Activated CD4-positive, alpha-beta memory T cell treated with anti-CD3 and anti-CD28 coated beads, Interleukin-2, amount 10 ng/mL, durations not matched to agents 7 days and 5 days (primary cell): ENCODE measurements at places on chromosomes 16 and 17. TPM values are rescaled to one million over a fixed set of nuclear protein-coding genes. Genes with fewer than 3 reads are reported as not detected.

GRCh38 chr17:61150686-61151299 lies 248.8 kb upstream of the TBX2 start:
- DNase-seq = no peak

The GLG1 gene
- total RNA-seq = 130 TPM

DNA sequence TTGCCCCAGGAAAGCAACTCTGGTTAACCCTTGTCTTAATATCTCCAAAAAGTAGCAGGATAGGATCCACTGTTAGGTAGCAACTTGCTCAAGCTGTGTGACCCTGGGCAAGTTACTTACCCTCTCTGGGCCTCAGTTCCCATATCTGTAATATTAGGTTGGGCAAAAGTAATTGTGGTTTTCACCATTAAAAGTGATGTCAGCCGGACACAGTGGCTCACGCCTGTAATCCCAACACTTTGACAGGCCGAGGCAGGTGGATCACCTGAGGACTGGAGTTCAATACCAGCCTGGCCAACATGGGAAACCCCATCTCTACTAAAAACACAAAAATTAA lies 179.3 kb downstream of the FOXL1 start:
- DNase-seq = no peak

DNA sequence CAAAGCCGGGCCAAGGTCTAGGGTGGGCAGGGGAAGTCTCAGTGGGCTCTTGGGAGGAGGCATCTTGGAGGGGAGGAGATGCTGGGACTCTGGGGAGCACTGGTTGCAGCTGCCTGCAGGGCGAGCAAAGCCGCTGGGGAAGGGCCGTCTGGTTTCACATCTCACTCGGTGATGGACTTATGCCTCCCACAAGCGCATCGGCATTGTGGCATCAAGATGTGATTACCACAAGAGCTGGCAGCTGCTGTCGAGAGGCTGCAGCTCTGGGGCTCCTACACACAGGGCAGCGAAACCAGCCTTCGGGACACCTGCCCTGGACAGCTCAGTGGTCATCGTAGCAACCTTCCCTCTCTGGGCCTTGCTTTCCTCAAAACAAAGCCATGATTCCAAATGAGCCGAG lies 3.1 kb upstream of the KCNJ12 start:
- DNase-seq = no peak

- no peak for DNase-seq
Observed at GRCh38 chr16:81600275-81600674, 155.7 kb downstream of the CMIP start.

DNA sequence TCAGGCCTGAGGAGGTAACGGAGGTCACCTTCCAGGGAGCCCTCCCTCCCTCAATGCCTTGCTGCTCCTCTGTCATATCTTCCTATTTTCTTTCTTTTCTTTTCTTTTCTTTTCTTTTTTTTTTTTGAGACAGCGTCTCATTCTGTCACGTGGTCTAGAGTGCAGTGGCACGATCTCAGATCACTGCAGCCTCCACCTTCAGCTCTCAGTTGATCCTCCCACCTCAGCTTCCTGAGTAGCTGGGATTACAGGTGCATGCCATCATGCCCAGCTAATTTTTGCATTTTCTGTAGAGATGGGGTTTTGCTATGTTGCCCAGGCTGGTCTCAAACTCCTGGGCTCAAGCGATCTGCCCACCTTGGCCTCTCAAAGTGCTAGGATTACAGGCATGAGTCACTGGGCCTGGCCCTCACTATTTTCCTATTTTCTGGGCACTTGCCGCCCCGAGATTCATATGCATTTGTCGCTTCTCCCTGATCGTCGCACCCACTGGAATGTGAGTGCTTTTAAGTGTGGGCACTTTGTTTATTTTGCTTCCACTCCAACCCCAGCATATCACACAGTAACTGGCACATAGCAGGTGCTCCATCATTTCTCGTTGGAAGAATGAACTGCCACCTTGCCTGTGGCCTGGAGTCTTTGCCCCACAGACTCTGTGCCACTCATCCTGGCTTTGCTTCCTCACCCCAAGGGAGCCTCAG lies 31.7 kb downstream of the CPNE2 start:
- no peak for DNase-seq

DNA sequence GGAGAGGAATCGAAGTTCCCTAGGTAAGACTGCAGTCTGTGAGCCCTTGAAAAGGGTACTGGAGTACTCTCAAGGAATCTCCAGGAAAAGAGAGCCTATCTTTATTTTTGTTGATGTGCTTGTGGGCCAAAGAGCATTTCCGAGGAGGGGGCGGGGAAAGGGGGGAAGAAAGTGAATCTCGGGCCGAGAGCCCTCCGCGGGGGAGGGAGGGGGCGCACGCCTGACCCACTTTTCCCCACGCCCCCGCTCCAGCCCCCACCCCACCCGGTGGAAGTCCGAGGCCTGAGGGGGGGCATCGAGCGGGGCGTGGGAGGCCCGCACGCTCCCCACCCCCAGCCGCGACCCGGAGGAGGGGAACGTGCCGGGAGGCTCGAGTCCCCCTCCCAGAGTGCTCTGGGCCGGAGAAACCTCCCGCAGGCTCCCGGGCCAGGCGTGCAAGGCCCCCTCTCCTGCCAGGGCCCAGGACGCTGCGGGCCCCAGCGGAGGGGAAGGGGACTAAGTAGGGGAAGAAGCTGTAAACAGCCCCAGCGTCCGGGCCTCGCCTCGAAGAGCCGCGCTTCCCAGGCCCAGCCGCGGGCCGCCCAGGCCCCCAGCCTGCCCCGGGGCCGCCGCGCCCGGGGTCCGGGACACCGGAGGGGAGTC lies 444 bp downstream of the HELZ start:
- peak; percentile 24 for DNase-seq

The ZNF205 gene
- total RNA-seq = not detected

DNA sequence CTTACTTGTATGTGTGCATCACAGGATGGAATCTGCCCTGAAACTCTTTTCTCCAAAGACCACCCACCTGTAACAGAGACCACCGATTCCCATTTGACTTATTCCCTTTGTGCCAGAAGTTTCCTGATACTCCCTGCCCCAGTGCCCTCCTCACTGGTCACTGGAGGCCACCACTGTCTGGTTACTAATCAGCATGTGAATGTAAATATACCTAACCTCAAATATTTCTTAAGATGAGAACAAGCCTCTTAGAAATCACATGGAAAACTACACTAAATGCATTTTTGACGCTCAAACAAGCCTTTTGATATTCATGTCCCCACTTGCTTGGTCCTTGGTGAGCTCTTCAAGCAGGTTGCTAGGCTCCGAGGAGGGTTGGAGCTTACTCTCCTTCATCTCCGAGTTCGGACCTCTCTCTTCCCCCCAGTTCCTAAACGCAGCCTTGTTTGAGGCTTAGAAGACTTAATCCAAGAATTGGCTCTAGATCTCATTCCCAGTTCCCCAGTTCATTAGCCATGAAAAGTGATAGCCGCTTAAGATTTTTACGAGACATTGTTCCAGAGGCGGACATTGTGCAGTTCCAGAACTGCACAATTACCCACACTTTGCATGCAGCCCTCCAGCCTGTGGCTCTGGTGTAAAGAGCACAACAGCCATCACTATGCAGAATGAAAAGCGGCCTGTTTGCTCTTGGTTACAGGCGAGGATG lies 579.2 kb upstream of the PSMD7 start:
- DNase-seq = no peak

DNA sequence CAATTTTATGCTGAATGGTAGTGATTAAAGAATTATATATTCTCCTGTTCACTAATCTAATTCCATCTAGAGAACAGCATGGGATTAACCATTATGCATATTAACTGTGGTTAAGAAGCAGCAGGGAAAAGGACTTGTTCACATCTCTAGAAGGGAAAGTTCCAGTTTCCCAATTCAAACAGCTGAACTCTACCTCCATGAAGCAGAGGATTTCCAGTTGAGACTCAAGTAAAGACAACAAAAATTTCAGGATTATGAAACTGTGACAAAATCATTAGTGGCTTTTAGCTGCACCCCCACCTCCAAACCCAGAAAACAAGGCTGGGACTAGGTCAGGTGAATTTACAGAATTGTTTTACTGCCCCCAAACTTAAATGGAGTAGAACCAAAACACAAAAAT lies 73.6 kb downstream of the USP32 start:
- DNase-seq = no peak

The NPIPA8 gene
- total RNA-seq = not detected

The LRRC46 gene
- total RNA-seq = 0.45 TPM

DNA sequence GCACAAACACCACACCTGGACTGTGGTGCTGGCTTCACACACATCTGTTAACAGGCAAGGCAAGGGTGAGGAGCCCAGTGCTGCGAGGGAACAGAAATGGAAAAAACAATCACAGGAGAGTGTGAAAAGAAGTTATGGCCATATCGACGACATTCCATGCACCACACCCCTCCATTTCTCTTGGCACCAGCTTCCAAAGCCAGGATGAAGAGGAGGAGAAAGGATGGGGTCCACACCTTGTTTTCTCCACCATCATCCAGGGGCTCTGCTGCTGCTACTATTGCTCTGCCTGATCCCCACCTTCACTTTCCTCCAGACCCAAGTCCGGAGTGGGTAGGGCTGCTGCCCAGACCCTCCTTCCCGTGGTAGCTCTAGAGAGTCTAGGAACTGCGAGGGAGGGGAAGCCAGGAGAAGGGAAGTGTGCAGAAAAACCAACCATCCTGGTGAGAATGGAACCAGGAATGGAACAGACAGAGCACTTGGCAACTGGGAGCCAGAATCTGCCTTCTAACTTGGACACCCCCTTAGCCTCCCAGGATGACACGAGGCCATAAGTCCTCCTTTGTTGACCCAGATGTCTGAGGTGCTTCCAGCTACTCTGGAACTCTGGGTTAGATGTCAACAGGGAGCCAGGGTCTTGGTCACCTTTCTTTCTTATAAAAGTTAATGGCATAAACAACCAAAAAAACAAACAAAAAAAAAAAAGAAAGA lies 1.2 kb upstream of the PROCA1 start:
- no peak for DNase-seq

GRCh38 chr16:65123396-65124211 lies 1.7 kb upstream of the CDH11 start:
- DNase-seq = no peak

The CSF3 gene
- total RNA-seq = not detected

GRCh38 chr17:47388825-47389224 lies 65.1 kb downstream of the EFCAB13 start:
- no peak for DNase-seq

- no peak for DNase-seq
Observed at GRCh38 chr16:14111713-14112538, 40.8 kb downstream of the MRTFB start.

DNA sequence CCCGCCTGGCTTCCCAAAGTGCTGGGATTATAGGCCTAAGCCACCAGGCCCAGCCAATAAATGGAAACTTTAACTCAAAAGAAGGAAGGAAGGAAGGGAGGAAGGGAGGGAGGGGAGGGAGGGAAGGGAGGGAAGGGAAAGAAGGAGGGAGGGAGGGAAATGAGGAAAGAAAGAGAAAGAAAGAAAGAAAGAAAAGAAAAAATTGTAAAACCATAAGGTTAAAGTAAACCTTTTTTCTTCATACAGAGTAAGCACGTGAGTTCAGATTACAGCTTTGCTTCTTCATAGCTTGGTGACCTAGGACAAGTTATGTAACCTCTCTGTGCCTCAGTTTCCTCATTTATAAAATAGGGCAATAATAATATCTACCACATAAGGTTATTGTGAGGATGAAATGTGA lies 26.0 kb downstream of the LRRC37B start:
- no peak for DNase-seq

- no peak for DNase-seq
Observed at GRCh38 chr16:85173146-85173980, 61.1 kb upstream of the CIBAR2 start.

- no peak for DNase-seq
Observed at GRCh38 chr17:62819511-62820221, 11.6 kb upstream of the MARCHF10 start.

GRCh38 chr17:79983456-79983855 lies 52.2 kb downstream of the TBC1D16 start:
- DNase-seq = no peak

The DNAH2 gene
- not detected for total RNA-seq

- DNase-seq = peak; percentile 63
Observed at GRCh38 chr16:4306470-4307214, 9.2 kb upstream of the GLIS2 start.

GRCh38 chr17:76888661-76889060 lies 20.5 kb downstream of the MGAT5B start:
- no peak for DNase-seq

DNA sequence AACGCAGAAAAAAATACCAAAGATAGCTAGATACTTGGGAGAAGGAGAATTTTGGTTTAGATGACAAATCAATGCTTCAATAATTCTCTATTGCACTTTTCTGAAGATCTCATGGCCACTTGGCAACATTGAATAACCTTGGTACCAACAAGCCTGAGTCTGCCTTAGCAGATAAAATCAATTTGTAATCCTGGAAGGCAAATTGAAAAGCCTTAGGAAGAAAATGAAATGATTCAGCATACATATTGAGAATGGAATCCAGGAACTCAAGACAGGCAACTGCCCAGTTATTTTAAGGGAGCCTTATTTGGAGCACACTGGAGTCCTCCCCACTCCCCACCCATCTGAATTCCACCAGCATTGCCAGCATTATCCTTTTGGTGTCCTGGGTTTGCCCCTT lies 109.3 kb upstream of the SOX9 start:
- no peak for DNase-seq

The FOXO3B gene
- 1.8 TPM for total RNA-seq

GRCh38 chr17:1746975-1747543 lies 4.4 kb downstream of the SERPINF2 start:
- no peak for DNase-seq

The CCDC200 gene
- total RNA-seq = 0.53 TPM

GRCh38 chr16:78227855-78228254 lies 128.4 kb downstream of the WWOX start:
- DNase-seq = no peak

The CDH11 gene
- not detected for total RNA-seq

The FN3K gene
- 2.4 TPM for total RNA-seq
